ENCODE measurements at places on chromosomes 12 and 14.

DNA sequence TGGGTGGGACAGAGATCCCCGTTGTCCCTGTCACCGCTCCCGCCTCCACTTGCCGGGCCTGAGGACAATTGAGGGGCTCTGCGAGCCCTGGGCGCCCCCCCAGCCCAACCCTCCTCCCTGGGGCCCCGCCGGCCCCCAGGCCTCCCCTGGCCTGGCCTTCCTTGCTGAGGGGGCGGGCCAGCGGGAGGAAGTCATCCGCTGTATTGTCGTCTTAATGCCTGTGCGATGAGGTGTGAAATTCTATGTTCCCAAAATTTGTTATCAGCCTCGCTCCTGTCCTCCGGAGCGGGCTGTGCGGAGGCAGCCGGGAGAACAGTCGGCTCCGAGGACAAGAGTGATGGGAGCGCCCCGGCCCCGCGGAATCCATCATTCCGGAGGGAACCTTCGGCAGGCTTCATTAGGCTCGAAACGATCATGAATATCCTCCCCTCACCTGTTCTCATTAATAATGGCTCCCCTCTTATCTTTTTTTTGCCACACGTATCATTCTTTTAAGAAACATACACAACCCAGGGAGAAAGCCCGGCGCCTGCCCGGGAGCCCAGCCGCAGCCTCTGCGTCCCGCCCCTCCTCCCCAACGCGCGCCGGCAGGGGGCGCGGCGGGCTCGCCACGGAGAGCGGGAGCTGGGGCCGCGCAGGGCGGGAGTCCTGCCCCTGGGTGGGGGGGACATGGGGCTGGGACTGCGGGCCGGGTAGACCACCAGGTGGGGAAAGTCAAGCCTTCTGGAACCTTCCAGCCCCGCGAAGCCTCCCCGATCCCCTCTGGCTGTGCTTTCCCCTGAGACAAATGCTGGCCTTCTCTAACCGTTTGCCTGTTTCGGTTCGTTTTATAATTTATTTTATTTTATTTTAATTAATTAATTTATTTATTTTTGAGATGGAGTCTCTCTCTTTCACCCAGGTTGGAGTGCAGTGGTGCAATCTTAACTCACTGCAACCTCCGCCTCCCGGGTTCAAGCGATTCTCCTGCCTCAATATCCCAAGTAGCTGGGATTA, 17.1 kb upstream of the DLK1 start:
- ATAC-seq, result peak; percentile 1

DNA sequence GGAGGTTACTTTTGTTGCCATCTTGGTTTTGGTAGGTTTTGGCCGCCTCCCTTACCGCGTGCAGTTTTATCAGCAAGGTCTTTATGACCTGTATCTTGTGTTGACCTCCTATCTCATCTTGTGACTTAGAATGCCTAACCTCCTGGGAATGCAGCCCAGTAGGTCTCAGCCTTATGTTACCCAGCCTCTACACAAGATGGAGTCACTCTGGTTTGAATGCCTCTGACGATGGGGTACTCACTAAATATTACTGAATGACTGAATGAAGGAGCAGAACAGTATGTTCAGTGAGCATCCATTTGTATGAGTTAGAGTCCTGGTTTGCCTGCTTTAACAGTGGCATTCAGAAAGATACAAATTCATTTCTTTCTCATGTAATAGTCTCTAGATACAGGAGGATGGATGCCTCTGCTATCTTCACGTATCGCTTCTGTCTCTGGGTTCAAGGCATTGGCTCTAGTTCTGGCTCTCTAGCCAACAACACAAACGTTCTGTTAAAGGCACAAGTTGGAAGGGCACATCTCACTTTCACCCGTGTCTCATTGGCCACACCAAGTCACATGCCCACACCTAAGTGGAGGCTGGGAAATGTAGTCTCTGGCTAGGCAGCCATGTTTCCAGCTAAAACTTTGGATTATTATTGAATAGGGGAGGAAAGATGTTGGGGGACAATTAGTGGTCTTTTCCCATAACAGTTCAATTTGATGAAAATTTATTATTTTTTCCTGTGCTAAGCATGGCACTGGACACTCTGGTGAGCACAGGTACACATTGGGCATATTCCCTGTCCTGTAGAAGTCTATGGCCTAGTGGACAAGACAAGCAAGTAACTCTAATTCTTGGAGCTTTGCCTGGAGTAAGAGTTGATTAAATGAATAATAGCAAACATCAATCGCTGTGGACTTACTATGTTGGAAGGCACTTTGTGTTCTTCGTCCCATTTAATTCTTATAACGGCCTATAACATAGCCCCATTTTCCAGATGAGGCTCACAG, 75.2 kb upstream of the RPH3A start:
- no peak for ATAC-seq

DNA sequence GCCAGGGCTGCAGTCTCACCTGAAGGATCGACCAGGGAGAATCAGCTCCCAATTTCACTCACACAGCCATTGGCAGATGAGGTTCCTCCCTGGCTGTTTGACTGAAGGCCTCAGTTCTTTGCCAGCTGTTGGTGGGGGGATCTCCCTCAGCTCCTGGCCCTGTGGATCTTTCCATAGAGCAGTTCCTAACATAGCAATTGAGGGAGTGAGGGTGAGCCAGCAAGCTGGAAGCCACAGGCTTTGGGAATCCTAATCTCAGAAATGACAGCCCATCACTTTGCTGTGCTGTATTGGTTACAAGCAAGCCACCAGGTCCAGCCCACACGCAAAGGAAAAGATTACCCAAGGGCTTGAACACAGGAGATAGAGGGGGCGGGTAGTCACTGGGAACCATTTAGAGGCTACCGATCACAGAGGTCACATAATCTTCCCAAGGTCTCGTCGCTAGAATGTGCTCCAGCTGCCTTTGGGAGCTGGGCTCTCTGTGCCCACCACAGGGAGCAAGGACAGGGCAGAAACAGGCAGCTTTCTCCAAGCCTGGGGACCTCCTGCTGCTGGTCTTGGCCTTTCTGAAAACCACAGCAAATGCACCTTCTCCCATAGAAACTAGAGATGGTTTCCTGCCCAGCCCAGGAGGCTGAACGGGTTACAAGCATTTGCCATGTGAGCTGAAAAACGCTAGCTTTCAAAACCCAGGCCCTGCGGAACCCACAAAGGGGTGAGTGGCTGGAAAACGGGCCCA, 4.6 kb upstream of the OTUB2 start:
- no peak for ATAC-seq

DNA sequence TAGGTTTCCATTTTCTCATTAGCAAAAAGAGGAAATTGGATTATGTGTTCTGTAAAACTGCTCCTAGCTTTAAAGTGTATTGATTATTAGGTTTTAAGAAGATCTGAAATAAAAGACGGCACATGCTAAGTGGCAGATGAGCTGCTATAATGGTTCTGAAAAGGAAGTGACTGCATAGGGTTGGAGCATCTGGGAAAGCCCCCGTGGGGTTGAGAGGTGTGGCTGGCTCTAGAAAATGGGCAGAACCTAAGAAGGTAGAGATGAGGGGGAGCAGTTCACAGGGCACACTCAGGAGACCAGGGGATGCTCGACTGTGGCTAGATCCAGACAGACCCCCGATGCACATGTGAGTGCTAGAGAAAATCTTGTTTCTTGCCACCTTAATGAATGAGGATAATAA, 1.9 kb downstream of the IFNG-AS1 start:
- no peak for ATAC-seq

DNA sequence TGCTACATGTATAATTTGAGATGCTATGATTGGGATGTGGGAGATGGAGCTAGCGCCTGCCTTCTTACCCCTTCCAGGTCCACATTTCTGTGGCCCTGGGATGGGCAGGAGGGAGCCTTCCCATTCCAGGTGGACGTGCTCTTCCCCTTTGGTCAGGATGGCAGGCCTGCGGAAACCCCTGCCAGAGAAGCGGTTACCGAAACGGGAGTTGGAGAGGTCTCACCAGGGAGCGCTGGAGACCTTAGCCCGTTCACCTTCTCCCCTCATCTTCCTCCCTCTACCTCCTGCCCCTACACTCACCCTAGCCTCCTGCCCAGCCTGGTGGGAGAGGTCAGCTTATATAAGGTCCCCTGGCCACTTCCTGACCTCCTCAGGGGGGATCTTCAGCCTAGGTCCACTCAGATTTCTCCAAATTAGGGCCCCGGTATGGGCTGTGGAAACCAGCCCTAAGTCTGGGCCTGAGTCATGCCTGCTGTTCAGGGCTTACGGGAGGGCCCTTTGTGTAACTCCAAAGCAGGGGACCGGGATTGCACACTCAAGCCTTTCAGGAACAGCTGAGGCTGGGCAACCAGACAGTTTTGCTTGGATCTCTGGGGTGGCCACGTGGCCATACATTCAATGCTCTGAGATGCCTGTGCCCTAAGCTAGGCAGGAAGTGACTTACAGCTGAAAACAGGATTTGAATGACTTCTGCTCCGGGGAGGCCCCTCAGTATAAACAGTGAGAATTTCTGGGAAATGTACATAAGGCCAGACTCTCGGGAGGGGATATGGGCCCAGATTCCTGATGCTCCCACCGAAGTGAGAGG, 10.2 kb upstream of the MEG3 start:
- ATAC-seq, result no peak

- no peak for ATAC-seq
These were observed 49.4 kb upstream of the TMCC3 start for GRCh38 chr12:94699801-94700200.

DNA sequence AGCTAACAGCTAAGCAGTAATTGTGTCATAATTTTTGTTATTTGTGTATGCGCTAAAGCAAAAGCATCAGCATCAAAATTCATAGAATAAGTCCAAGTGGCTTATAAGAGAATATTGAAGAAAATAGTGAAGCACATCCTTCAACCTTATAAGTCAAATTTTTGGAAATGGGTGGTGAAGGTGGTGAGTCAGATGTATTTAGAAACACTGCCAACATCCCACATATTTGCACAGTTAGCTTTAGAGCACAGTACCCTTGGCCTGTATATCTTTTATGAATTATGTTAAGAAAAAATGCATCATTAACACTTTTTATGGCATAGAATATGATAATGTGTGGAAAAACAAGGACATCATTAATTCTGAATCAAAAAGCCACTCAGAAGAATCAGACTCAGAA, 8.0 kb downstream of the SYT10 start:
- no peak for ATAC-seq

DNA sequence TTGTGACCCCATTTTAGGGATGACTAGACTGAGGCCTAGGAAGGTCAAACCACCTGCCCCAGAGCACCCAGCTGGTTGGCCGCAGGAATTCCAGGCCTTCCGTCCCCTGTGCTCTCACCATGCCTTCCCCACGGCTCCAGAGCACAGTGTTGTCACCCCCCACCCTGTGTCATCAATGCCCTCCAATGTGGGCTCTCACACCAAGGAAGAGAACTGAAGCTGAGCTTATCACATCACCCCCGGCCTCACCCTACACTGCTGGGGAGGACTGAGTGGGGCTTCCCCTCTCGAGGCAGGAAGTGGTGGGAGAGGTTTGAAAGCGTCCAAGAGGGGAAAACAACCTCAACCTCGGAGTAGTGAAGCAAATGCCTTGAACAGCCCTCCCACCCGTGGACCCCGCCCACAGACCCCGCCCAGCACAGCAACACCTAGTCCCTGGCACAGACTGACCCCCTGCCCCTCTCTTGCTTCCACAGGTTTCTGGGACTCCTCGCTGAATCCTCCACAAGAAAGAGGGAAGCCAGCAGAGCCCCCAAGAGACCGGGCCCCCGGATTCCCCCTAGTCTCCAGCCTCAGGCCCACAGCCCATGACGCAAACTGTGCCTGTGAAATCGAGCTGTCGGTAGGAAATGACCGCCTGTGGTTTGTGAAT, 97.2 kb downstream of the LGMN start:
- ATAC-seq, result no peak

GRCh38 chr12:49041881-49042484, 18.6 kb downstream of the KMT2D start:
- ATAC-seq, result no peak
